ENCODE measurements at places on chromosomes 2 and 18.

DNA sequence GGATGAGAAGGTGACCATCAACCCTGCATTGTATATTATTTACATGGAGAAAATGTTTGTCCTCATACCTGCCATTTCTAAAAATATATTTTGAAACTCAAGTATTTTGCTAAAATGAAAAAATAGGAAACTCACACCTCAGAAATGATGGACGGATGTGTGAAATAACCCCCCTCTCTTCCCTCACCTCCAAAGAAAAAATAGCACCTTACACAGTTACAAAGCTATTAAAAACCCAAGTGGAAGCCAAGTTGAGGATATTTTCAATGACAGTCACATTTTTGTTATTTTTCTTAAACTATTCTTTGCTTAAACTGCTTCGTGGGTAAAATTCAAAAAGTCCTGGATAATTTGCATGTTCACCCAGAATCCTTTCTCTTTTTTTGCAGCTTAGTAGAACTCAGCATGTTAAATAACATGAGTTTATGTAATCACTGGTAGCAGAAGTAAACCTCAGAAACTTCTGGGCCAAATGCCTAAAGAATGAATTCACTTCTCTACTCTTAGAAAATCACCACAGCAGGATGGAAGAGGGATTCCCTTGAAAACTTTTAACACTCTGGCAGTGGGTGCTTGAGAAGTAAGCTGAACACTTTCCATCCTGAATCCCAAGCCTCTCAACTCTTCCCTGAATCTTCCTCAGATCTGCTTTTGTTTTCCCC, 768 bp downstream of the DSC1 start:
- DNase-seq: no peak

GRCh38 chr2:222806526-222807137, 54.2 kb upstream of the ACSL3 start:
- no peak for DNase-seq

GRCh38 chr2:84204995-84205394, 254.1 kb downstream of the SUCLG1 start:
- DNase-seq: no peak

- no peak for DNase-seq
Measured at GRCh38 chr18:62128157-62128556, 58.7 kb downstream of the PIGN start.

DNA sequence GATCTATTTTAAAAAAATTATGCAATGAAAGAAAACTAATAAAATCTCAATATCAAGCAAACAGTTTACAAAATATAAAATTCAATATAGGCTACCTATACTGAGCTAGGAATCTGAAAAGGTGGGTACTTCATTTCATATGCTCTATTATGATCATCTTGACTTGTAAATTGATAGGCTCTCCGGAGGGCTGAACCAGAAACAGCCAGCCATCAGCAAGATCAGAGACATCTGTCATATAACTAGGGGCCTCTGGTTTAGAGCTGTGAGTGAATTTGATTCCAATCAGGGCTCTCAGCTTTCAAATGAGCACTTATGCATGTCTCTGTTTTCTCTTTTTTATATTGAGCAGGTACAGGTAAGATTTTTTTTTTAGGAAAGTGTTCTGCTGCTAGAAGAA, 114.2 kb downstream of the SPHKAP start:
- no peak for DNase-seq

- DNase-seq: no peak
Measured at GRCh38 chr2:110770959-110771431, 38.6 kb downstream of the ACOXL start.

GRCh38 chr2:216636551-216637450, 3.6 kb downstream of the IGFBP2 start:
- no peak for DNase-seq

DNA sequence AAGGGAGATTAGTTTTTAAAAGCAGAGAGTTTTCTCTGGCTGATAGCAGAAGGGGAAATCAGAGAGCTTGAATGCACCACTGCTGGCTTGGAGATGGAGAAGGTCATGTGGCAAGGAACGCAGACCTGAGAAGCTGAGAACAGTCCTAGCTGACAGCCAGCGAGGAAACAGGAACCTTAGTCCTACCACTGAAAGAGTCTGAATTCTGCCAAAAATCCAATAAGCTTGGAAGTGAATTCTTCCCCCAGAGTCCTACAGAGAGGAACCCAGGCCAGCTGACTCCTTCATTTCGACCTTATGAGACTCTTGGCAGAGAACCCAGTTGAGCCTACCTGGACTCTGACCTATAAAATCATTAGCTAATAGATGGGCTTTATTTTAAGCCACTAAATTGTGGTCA, 371.9 kb upstream of the TNP1 start:
- no peak for DNase-seq

DNA sequence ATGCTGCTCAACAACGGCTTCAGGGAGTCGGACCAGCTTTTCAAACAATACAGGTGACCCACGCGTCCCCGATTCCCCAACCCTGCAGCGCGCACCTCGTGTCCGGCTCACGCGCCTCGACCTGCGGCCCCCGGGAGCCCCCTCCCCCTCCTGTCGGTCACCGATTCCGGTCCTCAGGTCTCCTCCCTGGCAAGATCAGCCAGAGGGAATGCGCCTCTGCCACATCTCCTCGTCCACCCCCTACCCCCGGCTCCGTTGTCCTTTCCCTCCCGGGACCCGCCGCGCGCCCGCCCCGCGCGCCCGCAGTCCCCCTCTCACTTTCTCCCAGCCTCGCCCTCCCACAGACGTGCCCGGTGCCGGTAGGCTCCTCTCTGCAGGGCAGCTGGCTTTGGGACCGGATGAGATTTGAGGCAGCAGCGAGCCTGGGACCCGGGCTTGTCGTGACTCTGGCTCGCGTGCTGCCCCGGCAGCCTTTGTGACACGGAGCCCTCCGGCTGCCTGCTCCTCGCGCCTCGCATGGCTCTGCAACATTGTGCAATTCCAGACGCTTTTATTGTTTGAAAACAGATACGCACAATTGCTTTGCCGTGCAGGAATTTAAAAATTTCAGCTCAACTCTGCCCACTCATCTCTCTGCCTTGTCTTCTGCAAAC, 558 bp downstream of the TTC39C start:
- DNase-seq: no peak

DNA sequence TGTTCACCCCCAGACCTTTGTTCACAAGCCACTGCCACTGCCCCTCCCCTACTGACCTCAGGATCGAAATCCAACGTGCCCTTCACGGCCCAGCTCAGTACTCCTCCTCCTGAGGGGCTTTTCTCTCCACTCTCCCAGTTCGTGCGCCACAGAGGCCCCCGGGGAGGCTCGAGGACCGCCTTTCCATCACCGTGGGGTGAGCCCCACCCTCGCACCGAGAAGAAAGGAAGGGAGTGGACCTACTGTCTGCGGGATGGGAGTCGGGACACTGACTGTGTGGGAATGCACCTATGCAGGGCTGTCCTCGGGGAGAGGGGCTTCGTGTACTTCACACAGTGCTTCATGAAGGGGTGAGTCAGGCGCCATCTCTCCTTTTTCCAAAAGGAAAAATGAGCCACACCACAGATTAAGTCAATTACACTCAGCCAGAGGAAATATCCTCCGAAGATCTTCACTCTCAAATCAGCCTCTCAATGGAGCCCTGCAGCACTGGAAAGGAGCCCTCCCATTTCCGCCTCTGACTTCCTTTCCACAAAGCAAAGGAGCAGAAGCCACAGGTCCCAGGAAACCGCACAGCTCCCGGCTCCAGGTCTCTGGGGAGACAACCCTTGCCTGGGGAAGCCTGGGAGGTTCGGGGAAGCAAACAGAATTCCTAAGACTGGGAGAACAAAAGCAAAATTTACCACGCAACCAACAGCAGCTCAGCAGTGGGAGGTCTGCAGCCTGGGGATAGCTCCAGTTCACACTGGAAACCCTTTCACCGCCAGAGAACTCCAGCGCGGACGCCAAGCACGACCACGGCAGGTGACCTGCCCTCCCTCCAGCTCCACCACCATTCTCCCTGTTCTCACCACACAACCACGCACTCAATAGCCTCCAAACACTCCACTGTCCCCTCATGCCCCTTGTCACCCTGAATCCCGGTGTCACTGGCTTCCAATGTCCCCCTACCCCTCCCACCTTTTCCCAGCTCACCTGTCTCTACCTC, 21.6 kb downstream of the ADCY3 start:
- DNase-seq: no peak

DNA sequence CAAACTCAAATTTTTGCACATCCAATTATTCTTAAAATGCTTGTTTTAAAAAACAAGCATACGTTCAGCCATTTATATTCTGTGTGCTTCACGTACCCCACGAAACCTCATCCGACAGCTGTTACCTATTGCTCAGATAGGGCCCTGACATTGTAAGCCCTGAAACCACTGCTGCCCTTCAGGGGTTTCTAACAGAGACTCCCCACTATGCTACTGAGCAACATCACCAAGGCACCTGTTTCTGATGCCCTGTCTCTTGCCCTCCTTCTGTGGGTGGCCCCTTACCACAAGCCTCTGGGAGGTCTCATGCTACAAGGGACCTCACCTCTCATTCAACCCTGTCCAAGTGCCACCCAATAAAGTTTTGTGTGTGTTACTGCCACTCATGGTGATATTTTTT, 18.5 kb upstream of the CNGA3 start:
- DNase-seq: no peak

GRCh38 chr18:58004317-58004716, 39.7 kb upstream of the NEDD4L start:
- DNase-seq: no peak

DNA sequence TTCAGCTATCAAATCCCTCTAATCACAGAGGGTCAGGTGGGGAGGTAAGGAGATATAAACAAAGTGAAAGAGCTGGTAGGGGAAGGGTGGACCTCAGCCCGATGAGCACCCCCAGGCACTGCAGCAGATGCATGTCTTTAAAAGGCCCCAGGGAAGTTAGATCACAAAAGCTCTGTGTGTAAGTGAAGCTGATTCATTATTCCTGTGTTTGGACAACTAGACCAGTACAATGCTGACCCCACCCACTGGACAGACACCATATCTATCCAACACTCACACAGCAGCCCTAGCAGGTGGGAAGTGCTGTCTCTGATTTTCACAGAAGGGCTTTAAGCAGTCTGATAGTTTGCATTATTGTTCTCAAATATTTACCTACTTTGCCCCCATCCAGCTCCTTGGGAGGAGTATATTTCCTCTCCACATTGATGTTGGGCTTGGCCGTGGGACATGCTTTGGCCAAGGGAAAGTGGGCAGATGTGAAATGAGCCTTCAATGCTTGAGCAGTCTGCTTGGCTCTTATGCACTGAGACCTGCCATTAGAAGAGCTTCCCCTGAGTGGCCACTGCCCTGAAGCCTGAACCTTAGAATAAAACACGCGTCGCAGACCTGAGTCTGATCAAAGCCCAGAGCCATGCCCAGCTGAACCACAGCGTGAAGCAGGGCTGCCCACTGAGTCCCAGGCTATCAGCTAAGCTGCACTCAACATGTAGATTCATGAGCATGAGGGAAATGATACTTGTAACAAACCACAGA, 111.4 kb downstream of the COPS8 start:
- DNase-seq: no peak

DNA sequence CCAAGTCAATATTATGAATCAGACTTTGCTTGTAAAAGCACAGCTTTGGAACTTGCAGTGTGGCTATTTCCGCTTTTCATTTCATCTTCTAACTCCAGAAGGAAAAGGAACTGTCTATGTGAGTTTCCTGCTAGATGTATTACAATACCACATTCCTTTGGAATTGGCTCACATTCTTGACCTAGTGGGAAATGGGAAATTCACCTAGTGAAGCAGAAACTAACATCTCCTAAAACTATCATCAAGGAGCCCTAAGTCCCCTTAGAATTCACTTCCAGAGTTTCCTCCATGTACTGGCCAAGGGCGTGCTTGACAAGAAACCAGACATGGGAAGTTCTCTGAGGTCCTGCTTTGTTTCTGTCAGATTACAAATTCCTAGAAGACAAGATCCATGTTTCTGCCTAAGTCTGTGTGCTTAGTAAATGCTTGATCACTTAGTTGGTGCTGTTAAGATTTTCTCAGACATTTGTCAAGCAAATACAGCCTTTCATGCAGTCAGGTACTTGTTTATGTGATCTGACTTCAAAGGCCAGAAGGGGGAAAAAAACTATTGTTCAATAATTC, 275.7 kb upstream of the FN1 start:
- DNase-seq: no peak

DNA sequence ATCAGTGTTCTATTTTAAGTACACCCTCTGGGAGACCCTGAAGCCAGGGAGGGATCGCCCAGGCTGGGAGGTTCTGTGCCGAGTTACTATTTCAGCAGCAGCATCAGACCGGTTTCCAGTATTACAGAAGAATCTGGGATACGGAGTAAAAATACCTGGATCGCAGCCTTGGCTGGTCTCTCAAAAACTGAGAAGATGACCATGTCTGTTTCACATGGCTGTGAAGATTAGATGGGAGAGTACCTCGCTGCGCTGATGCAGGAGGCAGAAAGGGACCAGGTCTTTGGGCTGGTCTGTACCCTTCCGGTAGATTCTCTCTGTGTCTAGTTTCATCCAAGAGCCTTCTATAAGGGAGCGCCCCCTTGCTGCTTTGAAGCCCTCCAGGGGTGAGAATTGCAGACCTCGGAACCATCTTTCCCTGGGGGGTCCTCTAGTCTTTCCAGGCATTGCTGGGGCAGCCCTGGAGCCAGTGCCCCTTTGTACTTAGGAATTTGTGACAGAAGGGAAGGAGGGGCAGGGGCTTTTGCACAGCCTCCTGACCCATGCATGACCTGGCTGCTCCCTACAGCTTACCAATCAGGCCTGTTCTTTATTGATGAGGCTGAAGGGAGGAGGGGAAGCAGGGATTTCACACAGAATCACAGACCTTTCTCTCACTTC, 56.3 kb upstream of the MAPRE3 start:
- DNase-seq: no peak

DNA sequence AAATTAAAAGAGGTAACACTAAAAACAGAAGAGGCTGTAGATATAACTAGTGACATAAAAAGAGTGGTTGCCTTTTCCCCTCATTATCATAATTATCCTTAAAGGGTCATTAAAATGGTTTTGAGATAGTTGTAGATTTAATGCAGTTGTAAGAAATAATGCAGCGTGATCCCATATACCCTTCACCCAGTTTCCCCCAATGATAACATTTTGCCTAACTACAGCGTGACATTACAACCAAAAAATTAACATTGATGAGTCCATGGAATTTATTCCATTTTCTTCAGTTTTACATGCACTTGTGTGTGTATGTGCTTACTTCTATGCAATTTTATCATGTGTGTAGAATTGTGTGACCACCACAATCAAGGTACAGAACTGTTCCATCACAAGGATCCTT, 13.2 kb upstream of the RMND5A start:
- DNase-seq: no peak

- DNase-seq: no peak
Measured at GRCh38 chr2:77602771-77603170, 80.6 kb upstream of the LRRTM4 start.

DNA sequence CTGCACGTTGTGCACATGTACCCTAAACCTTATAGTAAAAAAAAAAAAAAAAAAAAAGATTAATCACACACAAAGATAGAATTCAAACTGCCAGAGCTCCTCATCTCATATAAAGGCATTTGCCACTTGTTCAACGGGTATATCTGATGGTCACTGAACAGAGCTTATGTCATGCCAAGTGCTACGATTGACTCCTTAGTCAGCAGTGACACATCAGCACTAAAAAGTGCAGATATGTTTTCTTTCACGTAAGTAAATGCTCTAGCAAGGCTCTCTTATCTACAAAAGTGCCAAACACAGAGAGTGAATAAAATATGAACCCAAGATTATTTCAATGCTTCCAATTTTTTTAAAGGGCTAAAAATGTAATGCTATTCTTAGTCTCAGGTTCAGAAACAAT, 1.1 kb downstream of the LMAN1 start:
- DNase-seq: no peak
